ENCODE measurements at places on chromosomes 13 and 19.

DNA sequence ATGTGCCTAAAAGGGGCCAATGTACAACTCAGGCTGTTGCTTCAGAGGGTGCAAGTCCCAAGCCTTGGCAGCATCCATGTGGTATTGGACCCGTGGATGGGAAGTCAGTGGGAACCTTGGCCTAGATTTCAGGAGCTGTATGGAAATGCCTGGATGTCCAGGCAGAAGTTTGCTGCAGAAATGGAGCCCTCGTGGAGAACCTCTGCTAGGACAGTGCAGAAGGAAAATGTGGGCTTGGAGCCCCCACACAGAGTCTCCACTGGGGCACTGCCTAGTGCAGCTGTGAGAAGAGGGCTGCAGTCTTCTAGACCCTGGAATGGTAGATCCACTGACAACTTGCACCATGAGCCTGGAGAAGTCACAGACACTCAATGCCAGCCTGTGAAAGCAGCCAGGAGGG lies 28.5 kb downstream of the GPC5 start:
- no peak for DNase-seq

DNA sequence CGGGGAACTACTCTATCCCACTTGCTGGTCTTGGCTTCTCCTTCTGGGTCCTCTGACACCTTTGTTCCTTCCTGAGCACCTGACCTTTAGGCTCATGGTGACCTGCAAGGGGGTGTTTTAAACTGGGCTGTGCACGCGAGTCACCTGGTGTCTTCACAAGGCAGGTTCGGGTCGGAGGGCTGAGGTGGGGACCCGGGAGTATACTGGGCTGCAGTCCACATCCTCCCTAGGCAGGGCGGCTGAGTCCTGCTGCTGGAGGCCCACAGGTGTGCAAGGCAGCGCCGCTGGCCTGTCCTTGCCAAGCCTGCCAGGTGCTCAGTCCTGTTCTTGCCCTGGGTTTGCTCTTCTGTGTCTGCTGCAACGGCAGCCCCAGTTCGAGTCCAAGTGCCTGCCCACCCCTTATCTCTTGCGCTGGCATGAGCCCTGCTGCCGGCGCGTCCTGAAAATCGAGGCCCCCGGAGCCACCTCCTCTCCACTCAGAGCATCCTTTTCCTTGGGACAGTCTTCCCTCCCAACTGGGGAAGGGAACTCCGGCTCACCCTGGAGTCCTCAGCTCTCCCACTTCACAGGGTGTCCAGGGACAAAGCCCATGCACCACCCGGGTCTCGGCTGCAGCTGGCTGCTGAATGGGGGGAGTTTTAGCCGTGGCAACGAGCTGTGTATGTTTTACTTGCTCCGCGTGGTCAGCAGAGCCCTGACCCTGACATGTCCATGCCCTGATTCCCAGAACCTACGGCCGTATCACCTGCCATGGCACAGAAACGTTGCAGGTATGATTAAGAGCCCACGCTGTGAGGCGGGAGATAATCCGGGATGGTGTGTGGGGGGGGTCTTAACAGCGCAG lies 193.5 kb downstream of the TEX29 start:
- no peak for DNase-seq

DNA sequence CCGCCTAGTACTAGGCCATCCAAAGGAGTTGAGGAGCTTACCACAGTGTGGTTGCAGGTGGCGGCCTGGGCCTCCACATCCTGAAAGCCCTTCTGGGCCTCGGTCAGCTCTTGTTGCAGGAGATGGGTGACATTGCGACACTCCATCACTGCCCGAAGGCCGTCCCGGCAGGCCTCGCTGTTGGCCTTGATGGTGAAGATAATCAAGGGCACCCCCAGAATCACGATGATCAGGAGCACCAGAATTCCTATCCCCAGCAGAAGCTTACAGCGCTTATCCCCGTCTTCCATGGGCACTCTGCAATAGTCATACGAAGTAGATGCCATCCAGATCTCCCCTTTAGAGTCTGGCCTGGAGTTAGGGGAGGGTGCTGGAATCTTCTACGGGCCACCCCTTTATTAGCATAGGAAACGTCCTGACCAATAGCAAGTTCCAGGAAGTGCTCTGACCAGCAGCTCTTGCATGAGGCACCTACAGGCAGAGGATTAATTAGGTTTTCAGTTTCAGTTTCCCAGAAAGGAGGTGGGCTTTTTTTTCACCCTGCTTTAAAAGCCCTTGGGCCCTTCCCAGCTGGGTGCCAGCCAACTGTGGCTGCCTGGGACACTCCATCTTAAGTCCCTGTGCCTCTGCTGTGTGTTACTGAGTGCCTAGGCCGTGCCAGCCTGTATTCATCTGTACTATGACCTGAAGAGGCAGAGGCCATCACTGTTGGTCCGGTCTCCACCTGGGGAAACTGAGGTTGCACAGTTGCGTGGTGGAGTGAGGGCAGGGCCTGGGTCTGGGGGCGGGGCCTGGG lies at the start of gene BST2:
Gene BST2, minus strand, starts transcription at position 381 of the 796 bp plus-strand sequence. Its CDS starts 55 bp downstream, at position 326.
- DNase-seq, result no peak

- DNase-seq, result no peak
Observed at GRCh38 chr13:27257233-27257568, 5.8 kb downstream of the RPL21 start.

GRCh38 chr19:39419003-39419402 lies 6.5 kb downstream of the PLEKHG2 start:
- DNase-seq, result no peak

DNA sequence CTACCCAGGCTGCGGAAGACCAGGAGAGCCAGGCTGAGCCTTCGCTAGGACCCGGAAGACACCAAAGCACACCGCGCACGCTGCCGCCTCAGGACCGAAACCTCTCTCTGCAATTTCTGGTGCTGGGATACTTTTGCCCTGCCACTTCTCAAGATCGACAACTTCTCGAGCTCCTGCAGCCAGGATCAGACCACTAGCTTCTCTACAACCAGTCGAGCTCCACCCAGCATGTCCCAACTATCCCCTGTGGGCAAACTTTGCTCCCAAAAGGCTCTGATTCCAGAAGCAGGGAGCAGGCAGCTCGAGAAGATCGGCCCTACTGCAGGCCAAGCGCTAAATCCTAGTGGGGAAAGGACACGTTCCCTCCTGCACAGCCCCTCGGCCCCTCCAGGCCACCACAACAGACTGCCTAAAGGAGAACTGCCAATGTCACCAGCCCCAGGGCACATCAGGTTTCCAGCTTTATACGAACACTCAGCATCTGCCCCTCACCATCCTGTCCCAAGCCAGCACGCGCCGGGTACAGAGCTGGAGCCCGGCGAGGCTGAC lies 979 bp downstream of the AKAP8 start:
- DNase-seq, result peak; percentile 65
